Glomerular endothelial cell (primary cell): ENCODE measurements at places on chromosomes 5 and 9. TPM values are rescaled to one million over a fixed set of nuclear protein-coding genes. Genes with fewer than 3 reads are reported as not detected.

DNA sequence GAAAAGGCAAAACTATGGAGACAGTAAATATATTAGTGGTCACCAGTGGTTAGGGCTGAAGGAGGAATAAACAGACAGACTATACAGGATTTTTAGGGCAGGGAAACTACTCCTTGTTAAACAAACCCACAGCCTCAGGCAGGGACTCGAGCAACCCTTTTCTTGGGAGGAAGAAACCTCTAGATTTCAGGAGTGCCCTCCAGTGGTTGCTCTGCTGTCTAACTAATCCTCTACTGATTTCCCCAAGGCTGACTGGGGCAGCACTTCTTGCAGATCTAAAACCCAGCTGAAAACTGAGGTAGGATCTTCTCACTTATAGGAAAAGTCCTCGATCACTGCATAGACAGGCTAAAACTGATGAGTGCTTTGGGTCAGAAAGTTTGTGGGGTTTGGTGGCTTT is 176.8 kb downstream of the ISOC1 start:
- no peak for DNase-seq

DNA sequence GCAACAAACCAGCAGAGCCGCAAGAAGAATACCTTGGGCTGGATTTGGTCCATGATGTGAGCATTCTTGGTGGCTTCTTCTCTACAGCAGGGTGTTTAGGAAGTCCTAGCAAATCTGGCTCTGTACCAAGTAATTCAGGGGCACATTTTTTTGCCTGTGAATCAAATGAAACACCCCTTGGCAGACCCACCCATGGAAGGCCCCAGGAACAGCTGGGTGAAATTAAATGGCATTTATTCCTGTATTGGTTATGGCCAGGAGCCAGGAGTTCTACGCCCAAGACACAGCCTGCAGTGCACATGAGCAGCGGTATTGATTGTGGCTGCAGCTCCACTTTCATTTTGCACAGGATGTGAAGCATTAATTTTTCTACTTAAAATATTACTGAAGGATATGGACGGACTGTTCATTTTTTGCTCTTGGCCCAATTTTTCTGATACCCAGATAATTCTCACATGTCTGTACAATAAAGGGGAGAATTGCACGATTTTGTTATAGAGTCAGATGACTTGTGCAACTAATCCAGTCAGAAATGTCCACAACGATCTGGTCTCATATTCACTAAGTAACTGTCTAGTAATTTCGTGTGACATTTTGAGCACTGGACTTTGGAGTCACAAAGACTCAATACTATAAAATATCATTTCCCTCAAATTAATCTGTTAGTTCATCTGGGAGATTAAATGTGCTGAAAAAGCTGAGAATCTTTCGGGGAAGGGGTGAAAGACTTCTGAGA is 120.7 kb upstream of the APC start:
- DNase-seq: no peak

GRCh38 chr9:108844856-108845255 is 10.9 kb downstream of the ACTL7B start:
- DNase-seq: no peak

GRCh38 chr9:122370869-122371755 is at the start of gene PTGS1:
Gene PTGS1 (plus strand): TSS chr9:122371024. CDS start chr9:122371085, 61 bp downstream.
- no peak for DNase-seq

- no peak for DNase-seq
Observed at GRCh38 chr5:74386571-74387334, 253.8 kb downstream of the ENC1 start.

- no peak for DNase-seq
Observed at GRCh38 chr5:93320920-93321445, 260.0 kb downstream of the NR2F1-AS1 start.

GRCh38 chr9:136985027-136985602 is 2.3 kb downstream of the LCNL1 start:
- no peak for DNase-seq

DNA sequence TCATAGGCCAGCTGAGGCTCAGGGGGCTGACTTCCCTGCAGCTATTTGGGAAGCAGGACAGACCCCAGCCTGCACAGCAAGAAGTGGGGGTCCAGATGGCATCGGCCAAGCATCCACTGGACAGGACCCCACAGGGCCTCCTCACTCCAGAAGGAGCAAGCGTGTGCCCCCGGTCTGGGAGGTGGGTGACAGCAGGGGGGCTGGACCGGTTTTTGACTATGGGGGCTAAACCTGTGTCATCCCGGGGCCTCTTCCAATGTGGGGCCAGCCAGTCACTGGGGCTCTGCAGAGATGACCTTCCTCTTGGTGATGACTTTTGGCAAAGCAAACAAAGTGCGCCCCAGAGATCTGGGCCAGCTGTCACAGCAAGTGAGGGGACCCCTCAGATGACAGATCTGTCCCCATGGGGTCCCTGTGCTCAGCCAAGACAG is 163.9 kb downstream of the OLFM1 start:
- no peak for DNase-seq

DNA sequence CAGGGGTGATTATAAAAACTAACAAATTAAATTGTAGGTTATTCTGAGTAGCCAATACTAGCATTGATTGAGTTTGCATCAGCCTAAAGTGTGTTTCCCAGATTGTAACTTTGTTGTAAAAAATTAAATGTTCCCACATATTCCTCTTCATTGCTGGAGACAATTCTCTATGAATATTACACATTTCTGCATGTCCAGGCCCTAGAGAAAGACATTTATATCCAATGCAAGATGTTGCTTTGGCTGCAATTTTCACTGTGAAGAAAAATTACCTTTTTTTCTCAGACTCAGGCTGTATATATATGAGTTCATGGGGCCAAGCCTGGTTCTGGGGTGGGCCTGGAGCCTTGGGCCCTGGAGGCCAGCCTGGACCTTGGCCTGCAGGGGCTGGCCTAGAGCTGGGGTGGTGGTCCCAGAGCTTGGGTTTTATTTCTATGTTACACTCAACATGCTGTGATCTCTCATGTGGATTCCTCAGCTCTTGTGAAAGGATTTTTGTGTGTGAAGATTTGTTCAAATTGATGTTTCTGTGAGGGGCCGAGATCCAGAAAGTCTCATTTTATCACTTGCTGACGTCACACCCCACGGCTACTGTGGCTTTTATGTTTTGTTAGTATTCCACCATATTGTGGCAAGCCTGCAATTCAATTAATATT is 232.5 kb downstream of the SPATA31A1 start:
- DNase-seq: no peak

Gene GPRIN1
- total RNA-seq: 12.3 and 13.1 TPM in 2 replicates

Gene ST8SIA4
- 1.6 and 3.9 TPM in 2 replicates for total RNA-seq

Gene ZNF622
- total RNA-seq: 24.4 and 28.2 TPM in 2 replicates

Gene SPINK13
- total RNA-seq: not detected in 2 replicates

Gene LOX
- total RNA-seq: 31.0 and 164 TPM in 2 replicates

Gene DBH
- not detected in 2 replicates for total RNA-seq
